ENCODE measurements at places on chromosomes 4 and X.

DNA sequence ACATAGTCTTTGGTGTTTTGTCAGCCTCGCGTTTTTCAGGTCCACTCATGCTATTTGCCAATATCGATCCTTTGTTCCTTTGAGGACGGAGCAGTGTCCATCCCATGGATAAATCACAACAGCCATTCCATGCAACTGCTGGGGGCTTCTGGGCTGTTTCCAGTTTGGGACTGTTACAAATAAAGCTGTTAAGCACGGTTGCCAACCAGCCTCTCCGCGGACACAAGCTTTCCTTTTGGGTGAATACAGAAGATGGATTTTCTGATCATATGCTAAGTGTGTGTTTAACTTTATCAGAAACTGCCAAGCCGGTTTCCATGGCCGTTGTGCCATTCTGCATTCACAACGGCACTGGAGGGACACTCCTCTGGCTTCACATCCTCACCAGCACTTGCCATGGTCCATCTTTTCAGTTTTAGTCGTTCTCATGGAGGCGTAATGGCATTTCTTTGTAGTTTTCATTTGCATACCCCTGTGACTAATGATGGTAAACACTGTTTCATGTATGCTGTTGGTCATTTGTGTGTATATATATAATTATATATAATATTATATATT is 67.8 kb downstream of the ABLIM2 start:
- DNase-seq, result no peak

GRCh38 chr4:13464543-13464942 is 19.6 kb downstream of the RAB28 start:
- DNase-seq, result no peak

GRCh38 chr4:81960961-81961360 is 412.8 kb downstream of the HNRNPD start:
- no peak for DNase-seq

GRCh38 chr4:38570647-38571276 is 93.2 kb upstream of the KLF3 start:
- no peak for DNase-seq

GRCh38 chr4:164931551-164932324 is 45.7 kb downstream of the TRIM61 start:
- no peak for DNase-seq

GRCh38 chr4:54139332-54139731 is 39.4 kb downstream of the GSX2 start:
- DNase-seq, result no peak

DNA sequence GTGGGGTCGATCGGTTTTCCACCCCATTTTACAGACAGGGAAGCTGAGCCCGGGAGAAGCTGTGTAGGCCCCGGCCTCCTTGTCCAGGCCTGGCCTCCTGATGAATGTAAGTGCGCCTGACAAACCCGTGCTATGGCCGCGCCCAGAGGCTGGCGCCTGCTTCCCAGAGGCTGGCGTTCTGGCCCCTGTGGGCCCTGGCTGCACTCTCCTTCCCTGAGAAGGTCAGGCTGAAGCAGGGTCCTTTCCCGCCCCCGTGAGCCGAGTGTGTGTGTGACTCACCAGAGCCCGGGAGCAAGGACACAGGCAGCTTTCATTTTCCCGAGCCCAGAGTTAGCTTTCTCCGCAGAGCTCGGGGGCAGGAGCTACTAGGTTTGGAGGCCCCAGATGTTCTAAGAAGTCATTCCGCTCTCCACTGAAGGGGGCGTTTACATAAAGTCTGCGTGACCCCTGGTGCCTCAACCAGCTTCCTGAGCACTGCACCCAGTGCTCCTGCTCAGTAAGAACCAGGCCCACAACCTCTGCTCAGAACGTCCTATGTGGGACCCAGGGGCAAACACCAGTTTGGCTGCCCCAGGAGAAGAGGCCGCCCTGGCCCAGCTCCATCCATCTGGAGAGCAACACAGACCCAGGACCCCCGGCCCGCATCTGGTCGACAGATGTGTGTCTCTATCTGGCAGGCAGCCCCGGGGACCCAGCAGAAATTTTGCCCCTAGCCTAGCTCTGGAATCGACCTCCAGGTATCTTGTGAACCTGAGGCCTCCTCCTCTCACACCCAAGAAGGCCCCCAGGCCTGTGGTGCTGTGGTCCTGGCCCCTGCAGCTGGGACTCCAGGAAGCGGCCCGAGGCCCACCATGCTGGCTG is 13.6 kb downstream of the UVSSA start:
- no peak for DNase-seq

DNA sequence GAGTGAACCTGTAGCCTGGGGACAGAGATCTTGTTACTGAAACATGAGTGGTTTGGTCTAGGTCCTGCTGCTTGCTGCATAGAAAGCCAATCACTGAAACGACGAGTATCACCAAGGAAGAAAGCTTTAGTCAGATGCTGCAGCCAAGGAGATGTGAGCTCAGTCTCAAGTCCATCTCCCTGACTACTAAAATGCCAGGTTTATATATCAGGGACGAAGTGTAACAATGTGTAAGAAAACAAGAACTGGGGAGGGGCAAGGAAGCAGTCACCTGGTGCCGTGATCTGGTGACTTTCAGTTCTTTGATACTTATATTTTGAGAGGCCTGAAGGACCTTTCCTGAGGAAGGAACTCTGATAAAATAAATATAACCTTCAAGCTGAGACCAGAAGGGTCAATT is 19.6 kb upstream of the ABRAXAS1 start:
- no peak for DNase-seq

- DNase-seq, result no peak
These were observed 465.4 kb downstream of the TMA16 start for GRCh38 chr4:163959932-163960331.

- no peak for DNase-seq
These were observed 86.3 kb downstream of the SMARCA5 start for GRCh38 chr4:143599827-143600226.

DNA sequence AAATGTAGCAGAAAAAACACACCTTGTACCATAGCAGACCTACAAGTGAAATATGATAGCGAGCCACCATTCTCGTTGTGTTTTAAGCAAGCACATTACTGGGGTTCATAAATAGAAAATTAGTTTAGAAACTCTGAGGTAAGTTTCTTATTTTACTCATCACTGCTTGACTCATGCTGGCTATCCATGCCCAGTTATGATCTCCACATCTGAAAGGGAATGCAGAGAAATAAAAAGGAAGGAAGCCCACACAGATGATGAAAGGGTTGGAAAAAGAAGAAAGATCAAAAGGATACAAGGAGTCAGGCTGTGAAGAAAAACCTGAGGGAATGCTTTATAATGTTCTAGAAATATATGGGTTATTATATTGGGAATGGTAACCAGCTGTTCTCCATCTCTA is 54.5 kb downstream of the CAMK2D start:
- DNase-seq, result no peak

- no peak for DNase-seq
These were observed 239.0 kb downstream of the PDGFC start for GRCh38 chr4:156732634-156733033.

DNA sequence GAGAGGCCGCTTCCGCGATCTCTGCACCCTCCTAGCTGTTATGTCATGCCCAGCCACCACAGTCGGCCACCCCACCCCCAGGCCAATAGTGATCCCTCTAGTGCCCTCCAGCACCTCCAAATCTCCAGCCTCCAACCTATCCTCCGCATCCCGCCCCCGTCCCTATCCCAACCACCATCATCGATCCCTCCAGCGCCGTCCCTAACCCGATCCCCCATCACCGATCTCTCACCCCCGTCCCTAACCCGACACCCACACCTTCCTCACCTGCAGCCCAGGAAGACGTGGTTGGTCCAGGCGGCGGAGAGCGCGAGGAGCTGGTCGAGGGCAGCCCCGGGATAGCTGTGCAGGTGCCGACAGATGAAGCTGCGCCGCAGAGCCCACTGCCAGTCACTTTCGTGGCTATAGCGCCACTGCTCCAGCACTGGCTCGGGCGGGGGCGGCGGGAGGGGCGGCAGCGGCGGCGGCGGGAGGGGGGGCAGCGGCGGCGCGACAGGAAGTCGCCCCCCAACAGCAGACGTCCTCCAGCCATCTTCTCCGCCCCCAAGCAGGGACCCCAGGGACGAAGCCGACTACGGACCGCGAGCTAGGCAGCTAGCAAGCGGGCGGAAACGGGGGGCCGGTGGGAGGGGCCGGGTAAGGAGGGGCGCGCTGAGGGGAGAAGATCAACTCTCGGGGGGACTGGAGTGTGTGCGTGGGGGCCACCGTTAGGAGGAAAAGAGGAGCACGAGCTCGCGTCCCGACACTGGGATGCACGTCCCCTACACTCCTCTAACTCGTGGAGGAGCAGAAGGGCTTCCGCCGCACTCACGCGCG is 552 bp downstream of the NKRF start:
- no peak for DNase-seq

- DNase-seq, result no peak
These were observed 71.1 kb downstream of the MID1 start for GRCh38 chrX:10549280-10549679.

DNA sequence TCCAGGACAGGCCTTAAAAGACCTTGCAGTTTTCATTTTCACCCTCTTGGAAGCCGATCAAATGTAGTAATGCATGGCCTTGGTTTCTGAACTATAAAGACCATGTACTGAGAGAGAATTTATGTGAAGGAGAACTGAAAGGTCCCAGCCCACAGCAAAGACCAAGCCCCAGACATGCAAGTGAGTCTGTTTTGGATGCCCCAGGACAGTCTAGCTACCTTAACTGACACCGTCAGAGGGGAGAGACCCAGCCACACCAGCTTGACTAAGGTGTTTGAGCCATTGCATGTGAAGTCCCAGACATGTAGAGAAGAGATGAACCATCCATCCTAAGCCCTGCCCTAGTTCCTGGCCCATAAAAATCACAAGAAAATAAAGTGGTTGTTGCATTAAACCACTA is 316.8 kb upstream of the GATB start:
- DNase-seq, result no peak

DNA sequence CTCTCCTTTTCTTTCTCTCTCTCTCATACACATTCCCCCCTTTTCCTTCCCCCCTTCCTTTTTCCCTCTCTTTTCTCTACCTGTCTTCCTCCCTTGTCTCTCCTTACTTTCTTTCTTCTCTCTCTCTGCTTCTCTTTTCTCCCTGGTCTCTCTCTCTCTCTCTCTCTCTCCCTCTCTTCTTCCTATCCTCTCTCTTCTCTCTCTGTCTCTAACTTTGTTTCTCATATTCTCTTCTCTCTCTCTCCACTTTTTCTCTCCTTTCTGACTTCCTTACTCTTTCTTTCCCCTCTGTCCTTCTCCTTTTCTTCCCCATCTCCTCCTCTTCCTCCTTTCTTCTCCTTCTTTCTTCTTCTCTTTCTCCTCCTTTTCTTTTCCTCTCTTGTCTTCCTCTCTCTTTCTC is 103.4 kb downstream of the ARSF start:
- no peak for DNase-seq

- no peak for DNase-seq
These were observed 51.5 kb downstream of the TSPAN5 start for GRCh38 chr4:98606894-98607293.

GRCh38 chr4:3291969-3292570 is 751 bp upstream of the RGS12 start:
- no peak for DNase-seq

DNA sequence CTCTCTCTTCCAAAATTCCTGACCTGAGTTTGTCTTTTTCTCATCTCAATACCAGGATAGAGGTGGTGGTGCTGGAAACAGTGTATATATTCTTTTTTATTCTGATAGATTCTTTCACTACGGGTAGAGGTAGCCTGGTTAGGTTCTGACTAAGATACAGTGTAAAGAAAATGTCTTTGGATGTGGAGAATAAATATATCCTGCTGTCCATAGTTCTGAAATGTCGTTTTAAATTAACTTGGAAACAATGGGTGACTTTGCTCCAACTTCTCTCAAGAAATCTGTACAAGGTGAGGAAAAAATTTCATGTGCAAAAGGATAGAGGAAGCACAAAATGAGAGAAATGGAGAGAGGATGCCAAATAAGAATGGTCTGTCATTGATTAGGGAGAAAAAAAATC is 546.1 kb downstream of the GBA3 start:
- DNase-seq, result no peak

GRCh38 chrX:115372152-115372551 is 82.6 kb downstream of the LUZP4 start:
- DNase-seq, result no peak

DNA sequence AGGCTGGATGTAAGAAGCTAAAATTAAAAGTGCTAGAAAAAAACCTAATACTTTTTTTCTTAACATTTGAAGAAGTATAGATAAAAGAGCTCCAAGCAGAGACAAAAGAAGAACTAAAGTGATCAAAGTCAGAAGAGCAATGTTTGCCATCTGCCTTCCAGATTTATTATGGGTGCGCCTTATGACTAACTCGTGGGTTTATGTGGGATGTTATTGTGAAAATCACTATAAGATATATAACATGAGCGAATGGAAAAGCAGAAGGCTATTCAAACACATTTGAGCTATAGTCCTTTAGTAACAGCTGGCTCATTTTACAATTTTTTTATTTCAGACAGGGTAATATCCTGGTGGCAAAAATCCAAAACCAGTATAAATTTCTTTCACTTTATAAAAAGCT is 1040.7 kb downstream of the RAPGEF2 start:
- no peak for DNase-seq

DNA sequence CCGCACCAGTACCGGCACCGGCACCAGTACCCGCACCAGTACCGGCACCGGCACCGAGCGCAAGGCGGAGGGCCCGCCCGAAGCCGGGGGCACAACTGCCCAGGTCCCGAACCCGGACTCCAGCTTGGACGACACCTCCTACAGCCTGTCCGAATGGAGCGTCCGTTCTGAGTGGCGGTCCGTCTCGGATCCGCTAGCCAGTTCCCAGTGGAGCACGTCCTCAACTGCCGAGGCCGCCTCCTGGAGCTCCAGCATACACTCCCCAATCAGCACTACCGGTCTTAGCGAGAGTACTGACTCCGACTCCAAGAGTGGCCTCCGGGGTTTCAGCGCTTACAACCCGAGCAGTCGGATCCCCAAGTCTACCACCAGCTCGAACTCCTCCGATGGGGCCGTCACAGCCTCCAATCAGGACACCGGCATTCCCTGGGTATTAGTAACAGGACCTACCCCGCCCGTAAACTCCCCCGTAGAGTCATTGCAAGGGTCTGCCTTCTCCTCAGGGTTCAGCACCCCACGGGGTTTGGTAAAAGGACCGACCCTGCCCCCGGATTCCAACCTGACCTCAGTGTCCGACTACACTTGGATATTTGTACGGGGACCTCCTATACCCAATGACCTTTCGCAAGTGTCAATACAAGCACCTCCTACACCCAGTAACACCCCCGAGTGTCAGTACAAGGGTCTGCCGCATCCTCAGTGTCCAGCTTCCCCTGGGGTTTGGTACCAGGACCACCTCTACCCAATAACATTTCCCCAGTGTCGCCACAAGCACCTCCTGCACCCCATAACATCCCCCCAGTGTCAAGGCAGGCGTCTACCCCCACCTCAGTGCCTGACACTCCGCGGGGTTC is 721 bp upstream of the MAOA start:
- DNase-seq, result peak; percentile 33

All from C1 segment of cervical spinal cord (tissue), 14 donors.